ENCODE measurements at places on chromosomes 13 and 19.

DNA sequence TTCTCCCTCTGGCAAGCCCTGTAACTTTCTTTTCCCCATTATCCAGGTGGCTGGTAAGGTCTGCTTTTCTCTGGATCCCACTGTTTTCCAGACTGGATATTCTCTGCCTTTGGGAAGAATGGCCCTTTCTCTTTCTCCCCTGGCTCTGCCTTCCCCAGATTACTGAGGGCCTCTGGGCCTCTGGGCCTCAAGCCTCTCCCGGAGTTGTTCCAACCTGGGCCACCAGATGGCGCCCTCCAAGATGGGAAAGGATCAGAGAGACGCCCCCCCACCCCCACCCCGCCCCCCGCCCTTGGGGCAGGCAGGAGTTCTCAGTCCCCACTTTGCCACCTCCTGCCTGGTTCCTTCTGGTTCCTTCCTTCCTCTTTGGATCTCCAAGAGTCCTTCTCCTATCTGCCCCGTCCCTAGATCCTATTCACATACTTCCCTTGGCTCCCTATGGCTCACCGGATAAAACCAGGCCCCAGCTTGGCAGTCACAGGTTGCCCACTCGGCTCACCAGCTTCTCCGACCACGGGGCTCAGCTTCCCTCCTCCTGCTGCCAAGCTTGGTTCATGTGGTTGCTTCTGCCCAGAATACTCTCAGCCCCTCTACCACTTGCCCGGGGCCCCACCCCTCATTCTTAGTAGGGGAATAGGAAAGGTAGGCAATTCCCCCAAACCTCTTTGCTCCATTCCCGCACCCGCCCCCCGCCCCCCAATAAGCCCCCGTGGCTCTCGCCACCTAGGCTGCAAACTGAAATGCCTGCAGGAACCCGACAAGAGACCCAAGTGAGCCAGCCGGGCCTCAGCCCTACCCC is 13.1 kb downstream of the EPS8L1 start:
- DNase-seq = peak; percentile 71

GRCh38 chr13:93460005-93460404 is 233.4 kb downstream of the GPC6 start:
- no peak for DNase-seq

DNA sequence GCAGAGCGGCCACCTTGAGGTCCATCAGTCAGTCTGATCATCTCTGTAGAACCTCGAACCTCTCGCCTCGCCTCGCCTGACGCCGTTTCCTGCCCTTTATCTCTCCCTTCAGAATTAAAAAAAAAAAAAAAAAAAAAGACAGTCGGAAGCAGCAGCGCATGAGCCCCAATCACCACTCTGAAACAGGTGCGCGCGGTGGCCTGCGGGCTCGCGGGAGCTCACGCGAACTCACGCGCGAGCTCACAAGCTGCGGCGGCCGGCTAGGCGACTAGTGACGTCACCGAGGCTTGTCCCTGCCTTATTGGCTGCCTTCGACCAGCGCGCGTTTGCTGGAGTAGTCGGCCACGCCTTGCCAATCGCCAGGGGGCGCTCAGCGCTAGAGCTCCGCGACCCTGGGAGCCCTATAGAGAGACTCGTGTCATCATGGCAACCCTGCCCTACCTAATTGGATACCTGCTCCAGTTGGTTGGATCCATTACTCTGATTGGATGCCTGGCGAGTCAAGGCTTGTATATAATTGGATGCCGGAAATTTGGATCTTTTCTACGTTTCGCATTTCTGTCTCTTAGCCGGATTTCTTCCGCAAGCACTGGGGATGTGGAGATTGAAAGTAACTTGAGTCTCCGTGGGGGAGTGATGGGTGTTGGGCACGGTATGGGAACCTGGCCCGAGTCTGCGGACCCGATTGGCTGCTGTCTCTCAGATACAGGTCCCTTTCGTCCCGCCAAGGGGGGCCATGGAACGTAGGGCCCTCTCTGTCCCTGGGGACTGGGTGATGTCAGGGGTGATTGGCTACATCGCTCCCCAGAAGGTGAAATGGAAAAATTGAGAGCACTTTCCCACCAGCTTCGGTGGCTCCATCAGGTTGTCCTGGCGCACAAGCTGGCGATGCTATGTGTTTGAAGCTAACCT is 31.6 kb downstream of the SYT3 start:
- peak; percentile 69 for DNase-seq

GRCh38 chr19:30102239-30102638 is 160.2 kb downstream of the URI1 start:
- no peak for DNase-seq

DNA sequence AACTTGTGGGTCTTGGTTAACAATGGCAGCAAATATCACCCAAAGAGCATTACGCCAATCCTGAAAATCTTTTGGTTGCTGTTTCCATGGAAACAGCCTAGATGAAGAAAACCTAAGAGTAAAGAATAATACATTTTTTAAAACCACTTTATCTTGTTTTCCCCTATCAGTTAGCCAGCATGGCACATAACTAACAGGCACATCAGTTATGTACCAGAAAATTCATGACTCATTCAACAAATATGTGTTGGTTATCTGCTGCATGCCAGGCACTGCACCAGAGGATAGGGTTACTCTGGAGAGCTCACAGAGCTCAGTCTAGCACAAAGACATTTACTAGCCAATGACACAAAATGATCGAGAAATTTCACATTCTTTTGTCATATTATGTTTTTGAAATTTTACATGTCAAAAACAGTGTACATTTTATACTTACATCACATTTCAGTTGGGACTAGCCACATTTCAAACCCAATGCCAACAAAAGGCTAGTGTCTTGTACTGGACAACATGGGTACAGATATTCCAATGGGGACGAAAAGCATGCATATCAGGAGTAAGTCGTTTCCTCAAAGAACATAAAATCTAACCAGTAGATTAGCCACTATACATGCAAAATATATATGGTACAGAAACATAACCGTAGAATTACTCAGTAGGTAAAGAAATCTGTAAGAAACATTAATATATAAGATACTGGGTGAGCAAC is 20.3 kb downstream of the LNX2 start:
- DNase-seq = peak; percentile 83

DNA sequence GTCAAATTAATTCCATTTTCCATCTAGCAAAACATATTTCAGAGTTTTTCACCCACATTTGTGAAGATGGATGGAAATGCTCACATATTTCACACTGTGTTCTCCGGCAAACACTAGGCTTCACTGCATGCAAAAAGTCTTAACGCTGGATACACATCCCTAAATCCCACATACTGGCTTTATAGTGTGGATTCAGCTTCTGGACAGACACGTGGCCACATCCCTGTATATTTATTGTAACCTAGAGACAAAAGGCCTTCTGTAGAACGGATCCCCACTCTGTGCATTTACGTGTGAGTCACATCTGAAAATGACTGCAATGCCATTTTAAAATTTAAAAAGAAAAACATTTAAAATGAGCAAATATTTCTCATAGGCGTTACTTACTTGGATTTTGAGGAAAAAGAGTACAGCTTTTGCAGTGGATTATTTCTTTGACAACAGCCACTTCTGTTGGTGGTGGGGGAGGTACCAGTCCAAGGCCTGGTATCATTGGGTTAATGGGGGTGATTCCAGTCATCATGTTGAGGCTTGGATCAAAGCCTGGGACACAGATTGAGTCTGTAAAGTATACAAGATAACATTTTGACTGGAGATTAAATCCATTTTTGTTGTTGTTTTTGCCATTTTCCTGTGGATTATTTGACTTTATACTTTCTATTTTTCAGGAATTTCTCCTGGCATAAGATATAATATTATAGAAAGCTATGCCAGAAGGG is 337.7 kb downstream of the DNAJC15 start:
- peak; percentile 36 for DNase-seq

GRCh38 chr19:10998045-10998533 is 37.3 kb downstream of the SMARCA4 start:
- DNase-seq = no peak

DNA sequence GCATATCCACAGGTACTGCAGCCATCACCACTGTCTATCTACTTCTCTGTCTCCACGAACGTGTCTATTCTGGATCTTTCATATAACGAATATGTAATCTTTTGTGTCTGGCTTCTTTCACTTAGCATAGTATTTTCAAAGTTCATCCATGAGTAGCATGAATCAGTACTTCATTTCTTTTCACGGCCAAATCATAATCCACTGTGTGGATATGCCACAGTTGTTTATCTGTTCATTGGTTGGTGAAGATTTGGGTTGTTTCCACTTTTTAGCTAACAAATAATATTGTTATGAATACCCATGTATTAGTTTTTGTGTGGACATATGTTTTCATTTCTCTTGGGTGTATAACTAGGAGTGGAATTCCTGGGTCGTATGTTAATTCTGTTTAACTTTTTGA is 14.4 kb downstream of the RGCC start:
- DNase-seq = no peak

DNA sequence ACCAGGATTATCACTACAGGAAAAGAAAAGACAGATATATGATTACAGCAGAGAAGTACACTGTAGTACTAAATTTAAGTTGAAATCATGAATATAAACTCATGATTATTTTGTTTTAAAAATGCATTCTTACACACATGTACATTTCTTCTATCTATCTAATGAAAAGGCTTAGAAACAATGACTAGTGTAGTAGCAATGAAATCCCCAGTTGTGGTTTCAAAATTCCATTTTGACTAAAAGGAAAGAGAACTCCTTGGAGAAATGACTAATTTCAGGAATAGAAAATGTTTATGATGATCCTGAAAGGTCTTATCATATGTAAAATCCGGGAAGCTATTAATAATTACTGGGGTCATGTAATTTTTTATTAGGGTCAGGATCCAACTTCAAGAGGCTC is 195.0 kb upstream of the STARD13 start:
- DNase-seq = peak; percentile 77

- no peak for DNase-seq
Measured at GRCh38 chr13:109755551-109755950, 30.8 kb downstream of the IRS2 start.

GRCh38 chr19:4707956-4708650 is 15.5 kb downstream of the DPP9 start:
- DNase-seq = no peak

DNA sequence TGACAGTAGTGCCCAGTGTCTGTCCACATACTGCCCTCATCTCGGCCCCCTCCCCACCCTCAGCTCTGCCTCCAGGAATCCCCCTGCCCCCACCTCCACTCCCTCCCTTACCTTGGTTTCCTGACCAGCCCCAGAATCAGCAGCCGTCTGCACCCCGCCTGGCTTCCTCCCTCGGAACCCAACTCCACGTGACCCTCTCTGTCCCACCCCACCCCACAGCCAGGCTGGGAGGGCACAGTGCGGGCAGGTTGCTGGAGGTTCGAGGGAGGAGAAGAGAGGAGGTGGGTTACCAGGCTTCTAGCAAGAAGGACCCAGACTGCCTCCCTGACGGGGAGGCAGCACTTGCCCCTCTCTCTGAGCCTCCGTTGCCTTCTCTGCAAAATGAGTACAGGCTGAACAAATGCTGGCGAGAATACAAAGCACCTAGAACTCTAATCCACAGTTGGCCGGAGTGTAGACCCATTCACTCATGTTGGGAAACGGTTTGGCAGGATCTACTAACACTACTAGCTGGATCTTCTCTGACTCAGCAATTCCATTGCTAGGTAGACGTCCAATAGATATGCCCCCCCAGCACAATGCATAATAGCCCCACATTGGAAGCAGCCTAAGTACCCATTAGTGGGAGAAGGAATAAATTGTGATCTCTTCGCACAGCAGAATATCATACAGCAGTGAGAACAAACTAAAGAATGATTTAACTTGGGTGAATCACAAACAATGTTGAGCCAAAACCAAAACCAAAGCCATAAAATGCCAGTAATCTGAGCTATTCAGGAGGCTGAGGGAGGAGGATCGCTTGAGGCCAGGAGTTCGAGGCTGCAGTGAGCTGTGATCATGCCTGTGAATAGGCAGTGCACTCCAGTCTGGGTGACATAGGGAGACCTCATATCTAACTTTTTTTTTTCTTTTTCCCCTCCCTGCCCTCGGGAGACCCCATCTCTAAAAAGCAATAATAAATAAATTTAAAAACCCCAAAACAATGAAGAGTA is at the start of gene RASAL3:
Gene RASAL3, minus strand, starts transcription at position 151 of the 992 bp plus-strand sequence. CDS start 186 bp downstream, outside the sequence.
- DNase-seq = no peak

DNA sequence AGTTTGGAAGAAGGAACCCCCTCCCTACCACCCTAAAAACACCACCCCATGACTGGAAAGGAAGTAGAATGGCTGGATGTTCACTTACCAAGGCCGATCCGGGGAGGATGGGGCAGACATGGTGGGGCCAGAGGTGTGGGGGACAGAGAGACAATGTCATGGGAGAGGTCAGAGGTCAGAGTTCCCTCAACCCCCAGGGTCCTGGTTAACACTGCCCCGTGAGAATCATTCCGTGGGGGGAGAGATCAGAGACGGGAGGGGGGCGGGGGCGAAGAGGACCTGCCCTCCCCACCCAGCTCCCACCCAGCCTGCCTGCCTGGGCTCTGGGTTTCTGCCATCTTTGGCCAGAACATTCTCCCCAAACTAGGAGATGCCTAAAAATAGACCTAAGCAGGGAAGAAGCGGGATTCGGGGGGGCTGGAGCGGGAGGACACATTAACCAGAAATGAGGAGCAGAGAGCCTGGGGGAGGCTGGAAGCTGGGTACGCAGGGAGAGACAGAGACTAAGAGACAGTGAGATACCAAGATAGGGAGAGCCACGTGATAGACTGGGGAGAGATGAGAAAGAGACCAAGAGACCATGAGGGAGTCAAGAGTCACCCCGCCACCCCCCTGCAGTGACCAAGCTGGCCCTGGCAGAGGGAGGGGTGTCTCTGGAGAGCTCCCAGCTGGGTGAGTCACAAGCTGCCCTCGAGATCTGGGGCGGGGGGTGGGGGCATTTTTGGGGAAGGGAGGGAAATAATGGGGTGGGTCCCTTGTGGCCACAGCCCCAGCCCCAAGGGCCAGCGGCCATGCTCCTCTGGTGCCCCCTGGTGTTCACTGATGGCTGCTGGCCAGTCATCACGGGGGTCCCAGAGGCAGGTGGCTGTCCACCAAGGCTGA is 6.1 kb upstream of the KANK2 start:
- DNase-seq = peak; percentile 95

DNA sequence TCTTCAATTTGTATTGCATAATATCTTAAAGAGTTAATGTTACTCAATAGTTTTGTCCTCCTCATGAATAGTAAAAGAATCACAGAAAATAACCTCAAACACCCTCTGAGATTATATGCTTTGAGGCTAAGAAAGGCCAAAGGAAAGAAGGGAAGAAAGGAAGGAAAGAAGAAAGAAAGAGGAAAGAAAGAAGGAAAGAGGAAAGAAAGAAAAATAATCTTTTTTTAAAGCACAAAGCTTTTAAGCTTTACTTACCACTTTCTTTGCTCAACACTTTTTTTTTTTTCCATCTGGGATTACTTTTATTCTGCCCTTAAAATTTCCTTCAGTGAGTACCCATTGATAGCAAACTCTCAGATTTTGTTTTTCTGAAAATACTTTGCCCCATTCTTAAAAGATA is 369.1 kb downstream of the FGF9 start:
- no peak for DNase-seq
